ENCODE measurements at places on chromosomes 13 and 19.
A peak's percentile ranks its signal among the peaks of the same experiment; 100 is the strongest.

DNA sequence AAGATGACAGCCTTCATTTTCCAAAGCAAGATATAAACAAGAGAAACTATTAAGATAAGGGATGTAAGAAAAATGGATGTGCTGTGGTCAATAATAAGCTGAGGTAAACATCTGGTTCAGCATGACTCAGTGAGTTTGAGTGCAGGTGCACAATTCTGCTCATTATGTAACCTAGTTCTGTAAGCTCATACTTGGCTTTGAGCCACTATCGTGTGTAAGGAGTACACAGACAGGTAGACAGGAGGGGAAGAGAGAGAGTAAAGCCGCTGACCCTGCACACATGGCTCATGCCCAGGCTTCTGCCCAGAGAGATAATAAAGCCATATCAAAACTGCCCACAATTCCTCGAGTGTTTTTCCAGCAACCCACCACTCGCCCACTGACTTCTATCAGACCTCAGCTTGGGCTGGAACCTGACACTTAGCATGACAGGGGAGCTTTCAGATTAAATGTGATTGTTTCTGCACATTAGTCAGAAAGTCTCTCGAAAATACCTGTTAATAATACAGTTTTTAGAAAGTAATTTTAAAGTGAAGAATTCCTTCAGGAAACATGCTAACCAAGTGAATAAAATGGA lies 51.7 kb downstream of the ZNF91 start:
- H3K4me3 ChIP-seq = no peak overlapping the region
- no peak overlapping the region for H3K27ac ChIP-seq
- no peak for DNase-seq
- peaks cover 84% of the 10 kb centered on the region for H3K36me3 ChIP-seq
- H3K27me3 ChIP-seq = no peaks in the 10 kb centered on the region

DNA sequence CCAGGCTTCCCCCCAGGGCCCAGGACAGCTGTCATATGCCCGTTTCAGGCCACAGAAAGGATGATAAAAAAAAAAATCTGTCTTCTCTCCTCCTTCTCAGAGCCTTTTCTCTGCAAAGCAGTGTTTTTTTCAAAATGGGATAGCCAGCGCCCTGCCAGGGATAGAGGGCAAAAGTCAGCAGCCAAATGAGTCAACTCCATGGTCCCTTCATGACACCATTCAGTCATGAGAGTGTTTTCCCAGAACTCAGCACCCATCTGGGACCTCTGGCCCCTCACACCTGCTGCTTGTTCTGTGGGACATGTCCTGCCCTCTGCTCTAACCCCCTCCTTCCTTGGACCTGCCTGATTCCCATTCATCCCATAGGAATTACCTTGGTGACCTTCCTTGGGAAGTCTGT lies 95.0 kb downstream of the CYSLTR2 start:
- peaks cover 2% of the 10 kb centered on the region for H3K27me3 ChIP-seq
- H3K36me3 ChIP-seq = no peaks in the 10 kb centered on the region
- H3K4me1 ChIP-seq = peaks cover 19% of the 10 kb centered on the region
- peak overlapping the region; percentile 22 for H3K27ac ChIP-seq

DNA sequence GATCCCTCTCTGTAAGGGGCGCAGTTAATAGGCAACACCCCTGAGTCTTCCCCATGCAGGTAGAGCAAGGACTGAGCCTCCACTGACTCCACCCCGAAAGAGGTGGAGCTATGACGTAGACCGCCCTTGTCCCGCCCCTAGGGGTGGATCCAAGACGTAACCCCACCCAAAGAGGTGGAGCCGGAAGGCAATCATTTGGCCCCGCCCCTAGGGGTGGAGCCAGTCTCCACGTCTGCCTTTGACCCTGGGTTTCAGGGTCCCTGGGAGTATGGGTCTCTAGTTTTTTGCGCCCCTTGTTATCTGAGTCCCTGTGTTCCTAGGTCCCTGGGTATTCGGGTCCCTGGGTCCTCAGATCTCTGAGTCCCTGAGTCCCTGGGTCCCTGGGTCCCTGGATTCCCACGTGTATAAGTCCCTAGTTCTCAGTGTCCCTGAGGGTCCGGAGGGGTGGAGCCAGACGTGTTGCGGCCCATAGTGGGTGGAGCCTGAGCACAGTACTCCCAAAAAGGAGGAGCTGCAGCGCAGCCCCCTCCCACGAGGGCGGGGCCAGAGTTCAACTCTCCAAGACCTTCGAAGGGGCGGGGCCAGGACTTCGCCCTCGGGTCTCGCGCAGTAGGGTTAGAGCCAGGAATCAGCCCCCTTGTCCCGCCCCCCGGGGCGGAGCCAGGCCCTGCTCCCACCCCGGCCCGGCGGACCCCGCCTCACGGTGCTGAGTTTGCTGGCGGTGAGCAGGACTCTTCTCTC lies 5.3 kb downstream of the DENND1C start:
- peaks cover 20% of the 10 kb centered on the region for H3K36me3 ChIP-seq
- no peaks in the 10 kb centered on the region for H3K27me3 ChIP-seq
- H3K4me1 ChIP-seq = peaks cover 16% of the 10 kb centered on the region
- no peak overlapping the region for H3K27ac ChIP-seq
- DNase-seq = peak; percentile 84

DNA sequence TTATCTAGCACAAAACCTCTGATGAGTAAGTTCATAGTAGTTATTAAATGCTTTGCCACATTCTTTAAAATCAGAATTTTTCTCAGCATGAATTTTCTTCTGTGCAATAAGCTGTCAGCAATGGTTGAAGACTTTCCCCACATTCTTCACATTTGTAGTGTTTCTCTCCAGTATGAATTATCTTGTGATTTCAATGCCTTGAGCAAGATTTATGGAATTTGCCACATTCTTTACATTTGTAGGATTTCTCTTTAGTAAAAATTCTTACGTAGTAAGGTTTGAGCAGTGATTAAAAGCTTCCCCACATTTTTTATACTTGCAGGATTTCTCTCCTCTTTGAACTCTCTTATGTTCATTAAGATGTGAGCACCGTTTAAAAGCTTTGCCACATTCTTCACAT lies 33.6 kb downstream of the ZNF682 start:
- H3K27me3 ChIP-seq = no peaks in the 10 kb centered on the region
- no peaks in the 10 kb centered on the region for H3K4me1 ChIP-seq
- peaks cover 67% of the 10 kb centered on the region for H3K36me3 ChIP-seq
- no peak for DNase-seq

DNA sequence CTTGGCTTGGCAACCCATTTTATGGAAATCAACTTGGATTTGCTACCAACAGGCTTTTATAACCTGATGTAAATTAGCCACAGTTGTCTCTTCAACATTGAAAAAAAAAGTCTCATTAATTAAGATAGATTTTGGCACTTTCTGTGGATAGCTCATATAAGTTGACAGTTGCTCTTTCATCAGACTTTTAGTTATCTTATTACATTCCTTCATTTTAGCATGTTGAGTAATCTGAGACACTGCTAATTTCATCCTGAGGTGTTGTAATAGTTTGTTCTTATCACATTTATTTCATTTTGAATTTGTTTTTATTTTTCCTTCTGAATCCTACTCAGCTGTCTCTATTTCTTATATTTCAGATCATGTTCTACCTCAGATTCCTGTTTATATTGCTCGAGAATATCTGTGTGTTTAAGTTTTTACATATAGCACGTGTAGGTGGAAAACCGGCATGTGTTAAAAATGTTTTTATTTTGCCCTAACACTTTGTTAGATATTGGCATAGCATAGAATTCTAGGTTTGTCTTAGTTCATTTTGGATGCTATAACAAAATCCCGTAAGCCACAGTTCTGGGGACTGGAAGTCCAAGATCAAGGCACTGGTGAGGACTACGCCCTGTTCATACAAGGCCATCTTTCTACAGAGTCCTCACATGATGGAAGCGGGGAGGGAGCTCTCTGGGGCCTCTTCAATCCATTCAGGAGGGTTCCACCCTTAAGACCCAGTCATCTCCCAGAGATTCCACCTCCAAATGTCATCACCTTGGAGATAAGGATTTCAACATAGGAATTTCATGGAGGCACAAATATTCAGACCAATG lies 239.4 kb downstream of the COL4A1 start:
- H3K27ac ChIP-seq = no peak overlapping the region
- no peak for DNase-seq
- H3K36me3 ChIP-seq = no peaks in the 10 kb centered on the region
- no peaks in the 10 kb centered on the region for H3K27me3 ChIP-seq
- no peaks in the 10 kb centered on the region for H3K4me1 ChIP-seq

DNA sequence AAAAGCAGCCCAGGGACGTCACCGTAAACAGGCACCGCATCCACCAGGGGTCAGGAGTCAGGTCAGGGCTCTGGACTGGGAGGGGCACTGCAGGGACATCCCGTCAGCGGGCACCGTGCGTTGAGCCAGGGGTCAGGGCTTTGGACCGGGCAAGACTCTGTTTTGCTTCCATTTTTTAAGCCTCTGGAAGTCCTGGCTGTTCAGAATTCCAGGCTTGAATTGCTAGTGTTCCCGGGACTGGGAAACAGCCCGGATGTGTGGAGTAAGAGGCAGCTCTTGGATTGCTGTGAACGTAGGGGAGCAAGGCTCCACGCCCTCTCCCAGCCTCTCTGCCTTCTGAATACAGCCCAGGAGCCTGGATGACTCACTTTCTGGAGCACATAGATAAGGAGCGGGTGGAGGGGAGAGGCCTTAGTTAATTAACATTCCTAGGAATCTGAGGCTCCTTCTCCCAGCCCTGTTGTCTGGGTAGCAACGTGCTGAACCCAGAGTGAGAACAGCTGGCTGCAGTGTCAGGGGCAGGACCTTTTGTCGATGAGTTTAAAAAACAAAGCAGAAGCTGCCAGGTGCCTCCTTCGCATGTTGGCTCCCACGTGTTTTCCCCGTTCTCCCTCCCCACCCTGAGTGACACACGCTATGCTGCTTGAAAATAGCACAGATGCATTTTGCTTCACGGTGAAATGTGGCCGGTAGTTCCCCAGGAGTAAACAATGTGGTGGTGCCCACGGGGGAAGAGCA lies 21.9 kb downstream of the ATP11A start:
- no peak overlapping the region for H3K4me3 ChIP-seq
- peak; percentile 55 for DNase-seq
- H3K27me3 ChIP-seq = no peaks in the 10 kb centered on the region
- peak overlapping the region; percentile 25 for H3K27ac ChIP-seq
- H3K36me3 ChIP-seq = peaks cover 8% of the 10 kb centered on the region

GRCh38 chr13:49958321-49958720 lies 22.2 kb upstream of the SPRYD7 start:
- no peak for DNase-seq
- no peaks in the 10 kb centered on the region for H3K27me3 ChIP-seq
- H3K36me3 ChIP-seq = no peaks in the 10 kb centered on the region
- H3K27ac ChIP-seq = no peak overlapping the region
- H3K4me1 ChIP-seq = no peaks in the 10 kb centered on the region

DNA sequence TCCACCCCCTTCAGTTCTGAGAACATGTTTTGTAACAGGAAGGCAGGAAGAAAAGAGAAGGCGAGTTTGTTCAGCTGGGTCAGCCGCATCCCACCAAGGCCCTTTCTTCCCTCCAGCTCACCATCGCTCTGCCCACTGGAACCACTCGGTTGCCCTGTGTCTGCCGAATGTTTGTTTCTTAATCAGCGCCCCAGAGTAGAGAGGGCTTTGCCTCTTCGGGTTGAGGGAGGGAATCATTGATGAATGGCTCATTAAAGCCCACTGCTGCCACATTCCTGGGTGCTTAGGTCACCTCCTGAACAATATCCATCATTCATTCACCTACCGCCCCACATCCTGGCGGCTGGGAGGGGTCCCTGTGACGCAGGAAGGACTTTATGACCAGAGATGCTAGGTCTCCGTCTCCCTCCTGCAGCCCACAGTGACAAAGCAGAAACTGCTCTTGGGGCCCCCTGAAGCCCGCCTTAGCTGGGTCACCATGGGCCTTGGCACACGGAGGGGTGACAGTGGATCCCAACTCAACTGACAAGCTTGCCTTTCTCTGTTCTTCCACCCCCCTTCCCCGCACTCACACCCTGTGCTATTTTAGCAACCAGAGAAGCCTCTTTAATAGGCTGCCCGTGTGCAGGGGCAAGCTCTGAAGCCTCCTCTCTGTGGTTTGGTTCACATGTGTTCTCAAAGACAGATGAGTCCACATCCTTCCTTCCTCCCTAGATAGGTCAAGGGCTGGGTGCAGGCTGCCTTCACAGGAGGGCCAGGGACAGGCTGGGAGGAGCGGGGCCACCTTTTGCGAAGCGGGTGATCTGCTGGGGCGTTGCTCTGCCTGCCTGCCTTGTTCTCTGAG lies 46.2 kb downstream of the ACTN4 start:
- peaks cover 4% of the 10 kb centered on the region for H3K36me3 ChIP-seq
- no peak overlapping the region for H3K4me3 ChIP-seq
- H3K4me1 ChIP-seq = peaks cover 43% of the 10 kb centered on the region
- H3K27me3 ChIP-seq = no peaks in the 10 kb centered on the region
- peak overlapping the region; percentile 19 for H3K27ac ChIP-seq

- no peak overlapping the region for H3K4me3 ChIP-seq
- no peaks in the 10 kb centered on the region for H3K4me1 ChIP-seq
- H3K27me3 ChIP-seq = peaks cover 29% of the 10 kb centered on the region
- DNase-seq = no peak
- H3K36me3 ChIP-seq = no peaks in the 10 kb centered on the region
Observed at GRCh38 chr13:94722609-94723345, 10.4 kb upstream of the SOX21 start.

GRCh38 chr19:1871630-1872029 lies 8.3 kb upstream of the KLF16 start:
- no peaks in the 10 kb centered on the region for H3K27me3 ChIP-seq
- no peak overlapping the region for H3K4me3 ChIP-seq

- no peak overlapping the region for H3K4me3 ChIP-seq
- H3K36me3 ChIP-seq = no peaks in the 10 kb centered on the region
- H3K27ac ChIP-seq = no peak overlapping the region
- no peak for DNase-seq
Observed at GRCh38 chr19:18737337-18737953, 53.7 kb downstream of the COMP start.

- H3K36me3 ChIP-seq = no peaks in the 10 kb centered on the region
- H3K4me1 ChIP-seq = peaks cover 2% of the 10 kb centered on the region
- no peak overlapping the region for H3K27ac ChIP-seq
- H3K27me3 ChIP-seq = peaks cover 13% of the 10 kb centered on the region
Observed at GRCh38 chr19:593055-593454, 3.4 kb downstream of the HCN2 start.

DNA sequence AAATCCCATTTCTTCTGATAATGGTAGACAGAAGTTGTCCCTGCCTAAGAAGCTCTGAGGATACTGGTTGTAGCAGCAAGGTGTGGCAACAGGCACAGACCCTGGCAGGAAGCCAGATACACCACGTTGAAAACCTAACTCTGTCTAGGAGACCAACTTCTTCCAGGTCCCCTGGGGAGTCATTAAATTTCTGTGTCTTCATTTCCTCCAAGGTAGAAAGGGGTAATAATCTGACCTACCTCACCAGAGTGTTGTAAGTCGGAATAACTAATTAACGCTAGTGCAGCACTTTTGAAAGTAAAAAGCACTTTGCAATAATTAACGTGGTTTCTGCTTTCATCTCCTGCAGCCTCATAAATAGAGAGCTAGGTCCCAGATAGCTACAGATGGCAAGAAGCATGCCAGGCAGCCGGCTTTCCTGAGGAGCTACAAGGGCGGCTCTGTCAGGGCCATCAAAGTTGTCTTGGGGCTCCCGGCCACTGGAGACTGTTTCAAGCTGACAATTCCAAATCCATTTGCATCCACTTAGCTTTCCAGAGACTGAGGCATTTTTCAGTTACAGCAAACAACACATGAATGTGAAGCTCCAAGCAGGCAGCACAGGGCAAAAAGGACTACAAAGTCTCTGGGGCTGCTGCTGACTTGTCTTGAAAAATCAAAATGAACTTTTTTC lies 176.2 kb downstream of the FOXO1 start:
- DNase-seq = peak; percentile 71
- no peaks in the 10 kb centered on the region for H3K27me3 ChIP-seq
- H3K4me3 ChIP-seq = peak overlapping the region; percentile 22
- H3K36me3 ChIP-seq = peaks cover 2% of the 10 kb centered on the region
- peak overlapping the region; percentile 66 for H3K27ac ChIP-seq
- peaks cover 84% of the 10 kb centered on the region for H3K4me1 ChIP-seq

- no peaks in the 10 kb centered on the region for H3K36me3 ChIP-seq
- H3K4me3 ChIP-seq = peak overlapping the region; percentile 80
- no peak overlapping the region for H3K27ac ChIP-seq
- DNase-seq = no peak
- peaks cover 21% of the 10 kb centered on the region for H3K4me1 ChIP-seq
- H3K27me3 ChIP-seq = no peaks in the 10 kb centered on the region
Observed at GRCh38 chr19:14497228-14497921, 1.4 kb upstream of the GIPC1 start.

Data from activated CD4-positive, alpha-beta T cell treated with anti-CD3 and anti-CD28 coated beads for 36 hours (primary cell).